CD4-positive, alpha-beta T cell treated with Interleukin-1 beta for 1 hour (primary cell): ENCODE measurements at places on chromosomes 16 and 17.
A peak's percentile ranks its signal among the peaks of the same experiment; 100 is the strongest.

GRCh38 chr17:52025236-52025635 is 133.3 kb downstream of the CA10 start:
- no peak for DNase-seq

GRCh38 chr17:69405096-69405495 is 9.4 kb upstream of the MAP2K6 start:
- DNase-seq: no peak

DNA sequence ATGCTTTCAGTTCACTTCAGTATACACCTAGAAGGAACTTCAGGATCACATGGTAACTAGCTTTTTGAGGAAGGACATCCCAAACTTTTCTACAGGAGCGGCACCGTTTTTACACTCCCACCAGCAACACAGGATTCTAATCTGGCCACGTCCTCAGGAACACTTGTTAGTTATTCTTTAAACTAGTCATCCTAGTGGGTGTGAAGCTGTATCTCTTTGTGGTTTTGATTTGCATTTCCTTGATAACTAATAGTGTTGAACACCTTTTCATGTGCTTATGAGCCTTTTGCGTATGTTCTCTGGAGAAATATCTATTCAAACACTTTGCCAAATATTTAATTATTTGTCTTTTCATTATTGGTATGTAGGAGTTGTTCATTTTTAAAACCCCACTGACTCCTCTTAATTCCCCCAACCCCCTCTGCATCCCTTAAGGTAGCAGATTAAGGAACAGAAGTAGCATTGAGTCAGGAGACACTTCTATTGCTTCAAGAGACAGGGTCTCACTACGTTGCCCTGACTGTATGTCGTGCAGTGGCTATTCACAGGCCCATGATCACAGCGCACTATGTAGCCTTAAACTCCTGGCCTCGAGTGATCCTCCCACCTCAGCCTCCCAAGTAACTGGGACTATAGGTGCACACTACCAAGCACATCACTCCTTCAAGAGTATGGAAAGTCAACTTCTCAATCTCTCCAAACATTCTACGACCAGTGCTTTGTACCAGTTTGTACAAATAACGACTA is 25.4 kb downstream of the YWHAE start:
- DNase-seq: no peak

- no peak for DNase-seq
Observed at GRCh38 chr16:9225527-9226316, 134.3 kb downstream of the HAPSTR1 start.

DNA sequence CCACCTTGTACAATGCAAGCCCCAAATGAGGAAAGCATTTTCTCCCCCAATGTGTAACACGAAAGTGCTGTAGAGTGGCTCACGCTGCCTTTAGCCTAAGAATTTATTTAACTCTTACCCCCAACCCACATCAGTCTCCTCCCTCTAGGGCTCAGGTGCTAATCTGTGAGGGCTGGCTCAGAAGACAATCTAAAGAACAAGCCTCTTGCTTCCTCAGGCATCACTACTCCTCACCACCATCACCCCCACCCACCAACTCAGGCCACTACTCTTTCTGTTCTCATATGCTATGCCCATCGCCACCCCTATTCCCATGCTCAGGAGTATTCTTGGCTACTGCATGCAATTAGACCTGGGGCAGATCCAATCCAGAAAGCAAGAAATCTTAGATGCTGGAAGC is 3.9 kb upstream of the CCL2 start:
- DNase-seq: no peak

GRCh38 chr16:22291020-22291419 is 6.2 kb upstream of the POLR3E start:
- DNase-seq: no peak

DNA sequence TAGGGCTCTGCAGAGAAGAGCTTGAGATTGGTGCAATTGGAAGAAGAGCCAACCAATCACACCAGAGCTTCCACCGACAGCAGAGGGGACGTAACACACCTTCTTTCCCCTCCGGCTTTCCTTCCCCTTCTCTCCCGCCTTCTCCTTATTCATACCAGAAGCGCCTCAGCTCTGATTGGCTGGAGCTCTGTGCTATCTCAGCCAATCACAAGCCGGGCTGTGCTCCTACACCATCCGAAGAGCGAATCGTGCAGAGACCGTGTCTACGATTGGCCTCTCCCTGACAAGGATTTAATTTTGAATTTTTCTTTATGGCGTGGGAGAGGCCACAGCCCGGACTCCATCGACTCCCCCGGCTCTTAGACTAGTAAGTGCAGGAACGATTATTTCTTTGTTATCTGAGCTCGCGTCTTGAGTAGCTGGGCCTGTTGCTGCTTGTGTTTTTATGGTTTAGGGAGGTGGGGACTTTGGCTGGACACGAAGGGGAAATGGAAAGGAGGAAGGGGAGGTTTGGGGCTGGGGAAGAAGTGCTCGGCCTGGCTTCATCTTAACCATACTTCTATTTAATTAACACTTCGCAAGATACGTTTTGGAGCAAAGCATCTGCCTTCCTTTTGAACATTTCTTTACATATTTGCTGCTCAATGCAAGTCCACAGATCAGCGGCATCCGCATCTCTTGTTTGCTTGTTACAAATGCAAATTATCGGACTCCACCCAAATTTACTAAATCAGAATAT is at the start of gene PRR11:
TSS of gene PRR11 (plus strand) at position 308 of the 739 bp plus-strand sequence. CDS start 14,007 bp downstream, outside the sequence.
- DNase-seq: peak; percentile 98

GRCh38 chr17:6677946-6678345 is 26.4 kb downstream of the C17orf100 start:
- no peak for DNase-seq

DNA sequence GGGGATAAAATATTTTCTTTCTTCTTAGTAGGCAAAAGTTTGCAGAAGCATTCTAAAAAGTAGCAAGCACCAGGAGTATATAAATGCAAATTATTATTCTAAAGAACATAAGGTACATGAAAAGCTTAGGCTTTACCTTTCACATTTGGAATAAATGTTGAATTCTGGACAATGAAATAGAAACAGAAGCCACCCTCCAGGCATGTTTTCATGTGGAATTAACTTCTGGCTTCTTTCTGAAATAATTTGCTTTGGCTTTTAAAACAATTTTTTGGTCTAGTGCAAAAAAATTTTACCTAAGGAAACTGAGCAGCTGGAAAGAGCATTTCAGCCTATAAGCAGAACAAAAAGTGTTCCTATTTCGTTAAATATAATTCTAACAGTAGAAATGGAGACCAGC is 109.5 kb upstream of the CORO6 start:
- no peak for DNase-seq

- no peak for DNase-seq
Observed at GRCh38 chr17:35991075-35991474, 4.5 kb upstream of the CCL14 start.

GRCh38 chr17:36590082-36590481 is 1.6 kb upstream of the DHRS11 start:
- no peak for DNase-seq

- DNase-seq: no peak
Observed at GRCh38 chr17:1461198-1461944, 5.3 kb upstream of the CRK start.

DNA sequence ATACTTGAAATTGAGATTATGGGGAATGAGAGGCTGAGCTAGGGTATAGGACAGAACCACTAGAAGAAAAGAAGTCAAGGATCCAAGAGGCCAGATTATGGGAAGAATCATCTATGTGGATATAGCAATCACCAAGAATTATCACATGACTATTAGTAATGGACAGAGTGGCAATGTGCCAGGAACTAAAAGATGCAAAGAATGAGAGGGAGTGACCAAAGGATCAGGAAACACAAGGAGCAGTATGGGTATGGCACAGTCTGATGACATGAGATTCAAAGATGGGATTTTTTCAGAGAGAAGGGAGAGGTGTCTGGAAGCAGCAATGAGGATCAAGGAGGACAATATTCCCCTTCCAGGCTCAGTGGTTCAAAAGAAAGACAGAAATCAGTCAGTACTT is 212.2 kb downstream of the AATF start:
- DNase-seq: no peak

DNA sequence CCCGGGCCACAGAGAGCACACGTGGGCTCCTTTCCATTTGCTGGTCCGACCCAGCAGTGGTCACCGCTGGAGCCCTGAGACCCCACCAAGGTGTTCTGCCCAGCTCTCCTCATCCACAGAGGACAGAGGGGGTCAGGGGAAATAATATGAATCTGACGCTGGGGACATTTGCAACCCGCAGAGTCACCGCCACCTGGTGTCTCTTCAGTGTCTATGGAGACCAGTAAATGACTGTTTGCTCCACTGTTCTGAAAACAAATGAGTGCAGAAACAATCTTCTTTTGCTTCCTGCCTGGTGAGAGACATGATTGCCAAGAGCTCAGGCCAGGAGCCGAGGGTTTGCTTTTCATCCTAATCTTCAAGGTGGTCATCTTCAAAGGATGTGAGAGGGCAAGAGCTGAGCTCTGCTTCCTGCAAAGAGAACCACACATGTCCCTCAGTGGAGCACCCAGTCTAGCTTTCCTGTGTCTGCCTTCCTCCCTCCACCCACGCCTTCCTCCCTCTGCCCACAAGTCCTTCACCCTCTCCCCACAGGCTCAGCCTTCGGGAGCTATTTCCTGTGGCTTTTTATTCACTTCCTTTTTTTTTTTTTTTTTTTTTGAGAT is 14.7 kb upstream of the KLHDC4 start:
- DNase-seq: peak; percentile 44

DNA sequence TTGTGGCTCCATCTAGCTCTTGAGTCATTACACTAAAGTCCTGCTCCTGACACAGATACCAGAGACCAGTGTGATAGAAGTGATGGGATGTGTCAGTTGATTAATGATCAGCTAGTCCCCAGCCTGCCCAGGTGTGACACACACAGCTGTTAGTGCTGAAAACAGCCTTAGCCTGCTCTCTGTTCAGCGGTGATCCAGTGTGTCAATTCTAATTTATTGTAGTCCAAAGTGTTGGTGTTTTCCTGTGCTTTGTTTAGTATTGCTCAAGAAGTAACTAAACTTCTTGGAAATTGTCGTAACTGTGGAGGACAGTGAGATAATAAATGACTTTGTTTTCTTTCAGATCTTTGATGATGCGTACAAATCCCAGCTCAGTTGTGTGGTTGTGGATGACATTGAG is 92.3 kb downstream of the WNT3 start:
- no peak for DNase-seq

GRCh38 chr16:88008840-88009239 is 57.6 kb downstream of the BANP start:
- no peak for DNase-seq

GRCh38 chr17:82461827-82462524 is 3.4 kb downstream of the NARF start:
- no peak for DNase-seq

DNA sequence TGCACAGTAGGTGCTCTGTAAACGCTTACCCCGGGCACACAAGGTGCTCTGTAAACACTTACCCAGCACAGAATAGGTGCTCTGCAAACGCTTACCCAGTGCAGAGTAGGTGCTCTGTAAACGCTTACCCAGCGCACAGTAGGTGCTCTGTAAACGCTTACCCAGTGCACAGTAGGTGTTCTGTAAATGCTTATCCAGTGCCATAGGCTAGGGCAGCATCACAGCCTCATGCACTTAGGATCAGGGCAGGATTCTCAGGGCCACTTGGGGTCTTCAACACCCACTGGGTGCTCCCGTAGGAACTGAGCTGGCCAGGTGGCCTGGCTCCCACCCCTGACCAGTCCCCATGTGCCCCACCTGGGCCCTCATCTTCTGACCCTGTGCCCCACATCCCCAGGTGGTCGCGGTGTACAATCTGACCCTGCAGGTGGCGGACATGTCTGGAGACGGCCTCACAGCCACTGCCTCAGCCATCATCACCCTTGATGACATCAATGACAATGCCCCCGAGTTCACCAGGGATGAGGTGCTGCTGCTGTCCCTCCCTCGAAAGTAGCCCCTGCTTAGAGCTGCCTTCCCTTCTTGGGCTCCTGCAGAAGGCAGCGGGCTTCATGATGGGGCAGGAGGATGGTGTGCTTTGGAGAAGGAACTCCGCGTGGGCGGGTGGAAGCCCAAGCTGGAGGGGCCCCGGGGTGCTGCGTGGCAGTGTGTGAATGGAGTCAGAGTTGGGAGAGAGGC is 13.1 kb downstream of the SLC22A31 start:
- DNase-seq: peak; percentile 16

DNA sequence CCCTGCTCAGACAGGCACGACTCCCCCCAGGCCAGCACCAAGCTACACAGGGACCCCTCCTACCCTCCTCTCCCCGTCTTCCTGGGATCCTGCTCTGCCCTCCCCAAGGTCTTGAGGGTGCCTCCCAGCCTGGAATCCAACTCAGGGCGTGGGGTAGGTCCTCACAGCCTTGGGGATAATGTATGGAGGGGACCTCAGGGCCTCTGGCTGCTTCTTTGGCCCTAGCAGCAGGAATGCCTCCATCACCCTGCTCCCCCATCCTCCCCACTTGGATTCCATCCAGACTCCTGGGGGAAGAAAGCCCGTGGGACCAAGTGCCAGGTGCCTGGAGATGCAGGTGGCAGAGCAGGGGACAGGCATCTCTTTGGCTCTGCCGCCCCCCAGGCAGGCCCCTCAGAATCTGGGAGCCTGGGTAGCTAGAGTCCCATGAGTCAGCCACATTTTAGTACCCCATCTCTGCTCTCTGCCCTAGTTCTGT is 10.7 kb upstream of the STAC2 start:
- no peak for DNase-seq

DNA sequence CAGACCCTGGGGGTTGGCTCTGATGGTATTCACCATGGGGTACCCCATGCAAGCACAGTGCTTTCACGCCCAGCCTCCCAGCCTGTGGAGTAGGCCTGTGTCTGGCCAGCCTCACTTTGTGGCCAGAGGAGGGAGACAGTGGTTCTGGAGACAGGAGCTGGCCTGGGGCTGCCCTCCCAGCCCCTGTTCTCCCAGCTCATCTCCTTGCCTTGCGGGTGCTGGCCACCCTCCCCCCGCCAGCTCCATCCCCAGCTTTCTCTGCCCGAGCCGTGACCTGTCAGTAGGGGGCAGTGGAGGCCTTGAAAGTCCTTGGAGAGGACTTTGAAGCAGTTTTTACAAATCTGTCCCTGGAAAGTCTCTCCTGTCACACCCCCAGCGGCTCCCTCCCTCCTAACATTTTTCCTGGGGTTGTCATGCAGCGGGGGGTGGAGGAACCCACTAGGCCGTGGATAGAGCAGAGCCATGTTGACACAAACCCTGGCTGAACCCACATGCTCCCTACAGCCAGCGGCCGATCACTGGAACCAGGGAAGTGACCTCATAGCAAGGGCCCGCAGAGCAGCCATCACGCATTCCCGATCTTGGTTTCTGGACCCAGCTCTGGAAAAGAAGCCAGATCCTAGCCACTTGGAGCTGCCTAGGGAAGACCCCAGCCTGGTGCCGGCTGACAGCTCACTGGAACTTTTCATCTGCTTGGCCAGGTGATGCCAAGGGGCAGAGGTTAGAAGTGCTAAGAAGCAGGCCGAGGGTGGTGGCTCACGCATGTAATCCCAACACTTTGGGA is 289.4 kb downstream of the SEC14L1 start:
- peak; percentile 84 for DNase-seq
